ENCODE measurements at places on chromosomes 13 and 19. TPM values are rescaled to one million over a fixed set of nuclear protein-coding genes. Genes with fewer than 3 reads are reported as not detected.

The SIGLECL1 gene
- not detected for total RNA-seq

The PEAK3 gene
- not detected for total RNA-seq

The SLC25A41 gene
- not detected for total RNA-seq

The KCNN1 gene
- total RNA-seq: not detected

The ZNF85 gene
- total RNA-seq: 21.9 TPM

The NALCN gene
- total RNA-seq: 1.4 TPM

The PLK5 gene
- not detected for total RNA-seq

The FAAP24 gene
- total RNA-seq: 12.1 TPM

DNA sequence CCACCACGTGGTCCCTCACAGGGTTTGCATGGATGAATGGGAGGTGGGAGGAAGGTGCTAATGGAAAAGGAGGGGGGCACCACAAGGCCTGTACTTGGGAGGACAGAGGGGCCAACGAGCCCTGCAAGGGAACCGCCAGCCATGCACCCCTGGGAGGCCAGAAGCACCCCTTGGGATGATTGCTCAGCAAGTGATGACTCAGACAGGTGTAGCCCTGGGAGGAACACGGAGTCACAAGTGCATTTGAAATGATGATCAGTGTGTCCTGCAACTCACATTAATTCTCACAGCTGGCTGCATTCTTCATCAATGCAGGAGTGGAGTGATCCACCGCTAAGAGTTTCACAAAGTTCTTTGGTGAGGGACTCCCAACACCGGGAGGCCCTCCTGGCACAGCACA, 82.8 kb upstream of the ZNF254 start:
- no peak for DNase-seq

DNA sequence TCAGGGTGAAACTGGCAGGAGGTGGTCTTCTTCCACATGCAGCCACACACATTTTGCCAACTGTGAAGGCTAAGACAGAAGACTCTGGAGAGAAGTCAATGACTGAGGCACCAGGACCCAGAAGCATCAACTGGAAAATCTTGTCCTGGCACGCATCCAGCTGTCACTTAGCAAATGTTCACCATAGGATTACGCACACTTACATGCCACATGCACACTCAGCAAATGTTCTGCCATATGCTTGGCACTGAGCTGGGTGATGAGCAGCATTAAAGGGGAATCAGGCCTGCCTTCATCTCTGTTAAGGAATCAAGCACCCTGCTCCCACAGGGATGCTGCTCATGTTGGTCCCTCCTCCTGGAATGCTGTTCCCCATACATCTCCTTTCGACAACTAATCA, 5.1 kb downstream of the ZNF599 start:
- no peak for DNase-seq

DNA sequence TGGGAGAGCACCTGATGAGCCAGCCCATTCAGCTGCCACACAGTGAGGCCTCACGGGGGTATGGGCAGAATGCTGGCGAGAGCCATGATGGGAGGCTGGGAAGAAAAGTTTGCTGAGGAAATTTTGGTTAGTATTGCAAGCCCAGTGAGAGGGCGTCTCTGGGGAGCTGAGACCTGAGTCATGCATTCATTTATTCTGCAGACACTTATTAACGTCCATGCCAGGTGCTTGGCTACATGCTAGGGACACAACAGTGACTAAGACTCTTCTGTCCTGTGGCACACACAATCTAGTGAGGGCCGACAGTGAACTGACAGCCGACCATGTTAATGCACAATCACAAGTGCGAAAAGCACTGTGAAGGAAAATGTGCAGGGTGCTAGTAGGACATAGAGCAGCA, 27.2 kb downstream of the WDR62 start:
- DNase-seq: no peak

DNA sequence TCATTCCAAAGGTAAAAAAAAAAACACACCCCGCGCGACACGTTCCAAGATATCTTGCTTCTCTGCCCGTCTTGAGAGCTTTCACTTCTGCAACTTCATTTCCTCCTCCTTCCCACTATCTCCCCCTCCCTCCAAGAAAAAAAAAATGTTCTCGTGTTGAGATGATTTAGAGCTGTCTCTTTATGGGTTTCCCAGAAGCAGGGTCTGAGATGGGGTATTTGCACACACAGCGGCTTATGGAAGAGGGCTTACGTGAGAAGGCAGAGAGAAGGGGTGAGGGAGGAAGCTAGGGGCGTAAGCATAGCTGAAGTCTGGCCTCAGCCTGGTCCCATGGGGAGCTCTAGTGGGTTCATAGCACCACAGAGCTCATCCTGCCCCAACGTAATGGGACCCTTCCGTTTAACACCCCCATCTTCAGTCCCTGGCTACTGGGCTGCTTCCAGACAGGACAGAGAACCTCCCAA, 31.3 kb upstream of the USE1 start:
- no peak for DNase-seq

DNA sequence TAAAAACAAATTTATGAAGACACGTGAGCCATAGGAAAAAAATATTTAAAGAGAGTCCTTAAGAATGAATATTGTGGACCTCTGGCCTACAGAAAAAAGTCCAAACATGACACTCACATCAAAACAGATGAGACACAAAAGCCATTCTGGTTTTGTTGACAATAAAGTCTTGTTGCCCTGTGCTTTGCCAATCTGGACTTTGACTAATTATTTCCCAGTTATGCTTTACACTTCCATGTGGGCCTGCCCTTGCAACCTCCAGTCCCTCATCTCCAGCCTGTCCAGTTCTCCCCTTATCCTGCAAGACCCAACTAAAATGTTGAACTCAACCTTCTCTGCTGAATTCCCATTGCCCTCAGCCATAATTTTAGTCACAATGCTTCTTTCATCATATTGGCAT, 184.5 kb upstream of the SERP2 start:
- DNase-seq: no peak

DNA sequence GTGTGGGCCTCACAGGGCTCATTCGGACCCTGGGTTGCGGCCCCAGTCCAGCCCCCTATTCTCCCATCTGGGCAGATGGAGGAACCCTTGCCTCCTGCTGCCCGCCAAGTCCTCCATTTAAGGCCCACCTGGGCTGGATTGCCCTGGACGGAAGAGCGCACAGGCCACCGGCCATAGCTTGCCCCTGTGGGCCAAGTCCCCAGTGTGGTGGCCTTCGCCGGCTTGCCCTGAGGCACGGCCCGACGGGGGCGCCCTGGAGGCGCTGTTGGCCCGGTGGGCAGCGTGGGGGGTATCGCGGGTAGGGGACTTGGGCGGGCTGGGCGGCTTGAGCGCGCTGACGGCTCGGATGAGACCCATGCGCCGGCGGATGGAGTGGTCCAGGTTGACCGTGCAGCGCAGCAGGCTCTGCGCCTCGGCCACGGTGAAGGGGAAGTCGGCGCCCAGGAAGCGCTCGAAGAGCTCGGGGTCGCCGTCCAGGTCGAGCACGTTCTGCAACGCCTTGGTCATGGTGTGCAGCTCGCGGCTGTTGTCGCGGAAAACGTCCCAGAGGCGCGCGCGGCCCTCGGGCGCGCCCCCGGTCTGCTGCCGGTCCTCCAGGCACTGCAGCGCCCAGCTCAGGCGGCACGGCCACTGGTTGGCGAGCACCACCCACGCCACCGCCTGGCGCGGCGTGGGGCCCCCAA, 8.8 kb downstream of the NKPD1 start:
- DNase-seq: no peak

- DNase-seq: no peak
Measured at GRCh38 chr13:73902847-73903246, 231.4 kb downstream of the KLF12 start.

GRCh38 chr13:83879431-83880171, 2.7 kb downstream of the SLITRK1 start:
- DNase-seq: peak; percentile 2

DNA sequence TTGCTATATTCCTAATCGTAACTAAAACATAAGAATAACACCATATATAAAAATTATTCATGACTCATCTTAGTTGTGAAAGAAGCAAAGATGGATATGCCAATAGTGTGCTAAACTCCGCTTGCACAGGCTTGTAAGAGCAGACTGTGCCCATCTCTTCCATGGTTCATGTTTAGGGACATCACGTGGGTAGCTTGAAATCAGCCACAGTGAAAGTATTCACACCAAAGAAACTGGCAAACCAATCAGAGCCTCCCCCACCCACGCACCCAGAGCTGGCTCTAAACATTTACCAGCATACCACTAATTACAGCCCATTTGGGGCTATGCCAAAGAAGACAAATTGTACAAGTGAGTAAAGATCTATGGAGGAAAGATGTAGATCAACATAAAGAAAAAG, 147.5 kb downstream of the DIAPH3 start:
- DNase-seq: no peak

- peak; percentile 94 for DNase-seq
Measured at GRCh38 chr19:9140159-9140874, at the start of gene ZNF317. ZNF317 (plus strand) TSS chr19:9140397; CDS start chr19:9156017, 15,620 bp downstream.

DNA sequence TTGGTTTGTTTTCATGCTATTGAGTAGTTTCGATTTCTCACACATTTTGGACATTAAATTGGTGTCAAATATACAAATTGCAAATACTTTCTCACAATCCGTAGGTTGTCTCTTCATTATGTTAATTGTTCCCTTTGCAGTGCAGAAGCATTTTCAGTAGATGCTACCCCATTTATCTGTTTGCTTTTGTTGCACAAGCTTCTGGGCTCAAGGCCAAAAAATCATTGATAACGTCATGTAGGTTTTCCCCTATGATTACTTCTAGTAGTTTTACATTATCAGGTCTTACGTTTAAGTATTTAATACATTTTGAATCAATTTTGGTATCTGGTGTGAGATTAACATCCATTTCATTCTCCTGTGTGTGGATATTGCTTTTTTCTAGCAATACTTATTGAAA, 14.0 kb upstream of the ZNF347 start:
- peak; percentile 23 for DNase-seq

GRCh38 chr19:48953990-48954594, 583 bp upstream of the BAX start:
- no peak for DNase-seq

DNA sequence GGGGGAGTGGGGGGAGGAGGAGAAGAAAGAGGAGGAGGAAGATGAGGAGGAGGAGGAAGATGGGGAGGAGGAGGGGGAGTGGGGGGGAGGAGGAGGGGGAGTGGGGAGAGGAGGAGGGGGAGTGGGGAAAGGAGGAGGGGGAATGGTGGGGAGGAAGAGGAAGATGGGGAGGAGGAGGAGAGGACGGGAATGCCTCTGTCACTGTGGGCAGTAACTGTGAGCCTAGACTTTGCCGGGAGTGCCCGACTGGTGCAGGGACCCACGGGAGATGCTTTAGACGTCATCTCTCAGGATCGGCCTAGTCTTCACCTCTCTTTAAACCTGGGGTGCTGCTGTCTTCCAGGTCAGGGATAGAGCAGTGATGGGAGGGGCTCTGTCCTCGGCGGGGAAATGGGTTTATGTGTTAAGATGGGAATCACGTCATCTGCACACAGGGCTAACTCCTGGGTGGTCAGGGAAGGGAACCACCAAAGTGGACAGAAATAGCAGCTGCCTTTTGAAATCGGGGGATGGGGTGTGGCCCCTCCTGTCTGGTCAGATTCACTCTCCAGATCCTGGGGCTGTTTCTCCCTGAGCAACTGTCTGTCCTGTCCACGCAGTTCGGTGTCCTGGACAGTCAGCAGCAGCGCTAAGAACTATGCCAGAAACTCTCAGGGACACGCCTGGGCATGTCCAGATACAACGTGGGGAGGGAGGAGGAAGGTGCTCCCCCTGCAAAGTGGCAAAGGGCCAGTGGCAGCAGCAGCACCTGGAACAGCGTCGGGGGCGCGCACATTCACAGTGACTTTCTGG, 26.9 kb downstream of the GAS6 start:
- peak; percentile 63 for DNase-seq
